ENCODE measurements at places on chromosomes 3 and 15.

DNA sequence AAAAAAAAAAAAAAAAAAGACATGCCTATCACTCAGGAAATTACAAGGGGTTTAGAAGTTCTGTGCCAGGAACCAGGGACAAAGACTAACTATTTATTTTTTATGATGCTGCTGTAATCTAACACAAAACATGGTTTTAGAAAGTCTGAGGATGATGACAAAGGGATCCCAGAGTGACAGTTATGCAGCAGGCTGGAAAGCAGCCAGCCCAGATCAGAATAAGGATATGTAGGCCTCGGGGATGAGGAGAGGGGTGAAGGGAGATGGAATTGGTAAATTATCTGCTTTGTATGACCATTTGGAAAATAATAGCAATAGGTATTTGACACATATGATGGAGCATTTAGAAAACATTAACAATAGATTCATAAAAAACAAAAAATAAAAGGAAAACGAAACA, 34.1 kb upstream of the NMD3 start:
- H3K27ac ChIP-seq, result no peak overlapping the region
- no peaks in the 10 kb centered on the region for H3K4me1 ChIP-seq
- H3K36me3 ChIP-seq, result no peaks in the 10 kb centered on the region
- no peak for DNase-seq

GRCh38 chr3:11140713-11141104, 13.6 kb upstream of the HRH1 start:
- no peak overlapping the region for H3K4me3 ChIP-seq
- DNase-seq, result no peak
- H3K4me1 ChIP-seq, result peaks cover under 1% of the 10 kb centered on the region
- H3K27me3 ChIP-seq, result peaks cover 35% of the 10 kb centered on the region
- no peak overlapping the region for H3K27ac ChIP-seq

DNA sequence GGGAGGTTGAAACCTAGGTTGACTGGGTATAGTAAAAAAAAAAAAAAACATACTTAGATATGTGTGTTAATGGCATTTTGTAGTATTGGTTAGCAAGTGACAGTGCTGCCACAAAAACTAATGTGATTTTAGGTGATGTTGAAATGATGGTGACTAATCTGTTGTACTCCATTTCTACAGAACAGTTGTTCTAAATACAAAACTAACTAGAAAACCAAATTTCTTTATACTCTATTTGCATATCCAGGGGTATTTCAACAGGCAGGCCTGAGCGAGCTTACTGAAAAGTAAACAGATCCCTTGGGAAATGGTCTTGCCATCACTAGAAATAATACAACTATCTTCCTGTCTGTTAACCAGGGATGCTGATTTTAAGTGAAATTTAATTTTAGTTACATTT, 20.5 kb downstream of the TSC22D2 start:
- no peak overlapping the region for H3K4me3 ChIP-seq
- no peaks in the 10 kb centered on the region for H3K27me3 ChIP-seq
- no peak for DNase-seq
- peaks cover 10% of the 10 kb centered on the region for H3K4me1 ChIP-seq

DNA sequence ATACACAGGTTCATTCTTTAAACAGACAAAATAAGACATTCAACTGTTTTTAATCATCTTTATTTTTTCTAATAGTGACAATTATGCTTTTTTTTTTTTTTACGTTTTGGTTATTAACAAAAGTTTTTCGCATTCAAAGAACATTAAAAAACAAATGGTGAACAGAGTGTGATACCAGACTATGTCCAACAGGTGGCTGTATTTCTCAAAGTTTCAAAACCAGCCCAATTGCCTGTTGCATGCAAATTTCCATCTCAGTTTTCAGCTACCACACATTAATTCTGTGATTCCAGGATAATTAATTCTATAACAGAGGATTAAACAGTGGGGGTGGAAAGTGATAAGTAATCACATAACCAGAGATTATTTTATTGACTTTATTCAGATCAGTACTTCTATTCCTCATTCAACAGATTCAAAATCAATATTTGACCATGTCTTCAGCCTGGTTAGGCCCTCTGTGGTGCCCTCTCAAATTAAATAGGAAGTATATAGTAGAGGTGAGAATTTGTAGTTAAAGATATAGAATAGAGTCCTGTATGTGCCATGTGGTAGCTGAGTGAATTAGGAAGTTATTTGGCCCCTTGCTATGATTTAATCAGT, 122.2 kb upstream of the DCBLD2 start:
- no peak overlapping the region for H3K4me3 ChIP-seq
- H3K4me1 ChIP-seq, result no peaks in the 10 kb centered on the region
- H3K27ac ChIP-seq, result no peak overlapping the region
- no peak for DNase-seq

DNA sequence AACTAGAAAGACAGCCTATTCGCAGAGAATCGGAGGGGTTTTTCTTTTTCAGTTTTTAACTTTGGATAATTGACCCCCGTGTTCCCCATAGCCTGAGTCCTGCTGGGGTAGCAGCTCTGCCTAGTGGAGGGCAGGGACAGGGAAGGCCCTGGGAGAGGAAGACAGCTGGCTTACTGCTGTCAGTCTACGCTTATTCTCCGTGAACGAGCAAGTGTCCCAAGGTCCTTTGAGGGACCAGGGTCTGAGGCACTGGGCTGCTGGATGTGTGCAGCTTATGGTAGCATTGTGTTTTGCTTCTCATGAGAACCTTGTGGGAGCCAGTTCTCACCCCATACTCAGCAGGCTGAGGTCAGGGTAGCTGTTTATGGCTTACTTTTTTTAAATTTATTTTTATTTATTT, 3.0 kb downstream of the LIMD1 start:
- H3K27ac ChIP-seq, result no peak overlapping the region
- peaks cover 3% of the 10 kb centered on the region for H3K36me3 ChIP-seq
- H3K27me3 ChIP-seq, result no peaks in the 10 kb centered on the region

GRCh38 chr15:31027910-31028578, 36.6 kb upstream of the MTMR10 start:
- no peak for DNase-seq
- H3K4me3 ChIP-seq, result no peak overlapping the region
- H3K36me3 ChIP-seq, result no peaks in the 10 kb centered on the region
- no peaks in the 10 kb centered on the region for H3K27me3 ChIP-seq
- peaks cover 32% of the 10 kb centered on the region for H3K4me1 ChIP-seq

GRCh38 chr15:87213626-87214025, 1042.9 kb downstream of the NTRK3 start:
- no peak for DNase-seq
- peaks cover 16% of the 10 kb centered on the region for H3K4me1 ChIP-seq
- no peak overlapping the region for H3K4me3 ChIP-seq

- no peak for DNase-seq
- H3K27ac ChIP-seq, result no peak overlapping the region
Observed at GRCh38 chr3:182905623-182906022, 74.7 kb downstream of the DCUN1D1 start.

GRCh38 chr3:112000966-112001365, 2.2 kb downstream of the TAGLN3 start:
- no peak overlapping the region for H3K4me3 ChIP-seq
- peaks cover 20% of the 10 kb centered on the region for H3K4me1 ChIP-seq
- peaks cover 26% of the 10 kb centered on the region for H3K27me3 ChIP-seq
- no peak for DNase-seq

DNA sequence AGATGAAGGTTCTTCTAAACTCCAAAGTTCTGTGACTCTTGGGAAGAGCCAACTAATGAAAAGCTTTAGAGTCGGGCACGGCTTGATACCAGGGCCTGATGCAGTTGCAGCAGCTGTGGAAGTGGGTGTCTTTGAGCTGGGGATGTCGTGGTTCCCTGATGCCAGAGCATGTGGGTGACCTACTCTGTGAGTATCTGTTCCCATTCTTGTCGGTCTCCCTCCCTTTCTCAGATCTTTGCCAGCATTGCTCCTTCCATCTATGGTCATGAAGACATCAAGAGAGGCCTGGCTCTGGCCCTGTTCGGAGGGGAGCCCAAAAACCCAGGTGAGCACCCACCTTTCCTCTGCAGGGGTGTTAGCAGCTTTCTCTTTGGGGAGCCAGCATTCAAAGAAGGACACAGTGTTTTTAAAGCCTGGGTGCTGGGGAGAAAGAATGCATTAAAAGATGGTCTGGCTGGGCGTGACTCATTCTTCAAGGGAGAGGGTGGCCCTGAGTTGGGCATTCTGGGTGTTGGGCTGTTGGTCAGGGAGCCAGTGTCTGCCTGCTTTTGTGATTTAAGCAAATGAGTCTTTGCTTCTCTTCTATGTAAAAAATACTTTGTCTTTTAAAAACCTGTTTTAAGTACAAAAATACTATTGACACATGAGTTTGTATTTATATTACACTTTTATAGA, 13.2 kb upstream of the PODXL2 start:
- DNase-seq, result no peak
- no peaks in the 10 kb centered on the region for H3K4me1 ChIP-seq
- no peak overlapping the region for H3K27ac ChIP-seq
- no peak overlapping the region for H3K4me3 ChIP-seq

- no peak overlapping the region for H3K4me3 ChIP-seq
- H3K27me3 ChIP-seq, result no peaks in the 10 kb centered on the region
- H3K4me1 ChIP-seq, result peaks cover 31% of the 10 kb centered on the region
- no peak for DNase-seq
Observed at GRCh38 chr3:172107403-172107802, 68.0 kb downstream of the FNDC3B start.

- no peak overlapping the region for H3K27ac ChIP-seq
- no peak overlapping the region for H3K4me3 ChIP-seq
- no peak for DNase-seq
- no peaks in the 10 kb centered on the region for H3K4me1 ChIP-seq
Observed at GRCh38 chr3:87765256-87765655, 293.5 kb downstream of the CGGBP1 start.

GRCh38 chr3:169171739-169172138, 491.8 kb downstream of the MECOM start:
- no peaks in the 10 kb centered on the region for H3K27me3 ChIP-seq
- H3K4me1 ChIP-seq, result peaks cover 9% of the 10 kb centered on the region
- no peaks in the 10 kb centered on the region for H3K36me3 ChIP-seq
- H3K4me3 ChIP-seq, result no peak overlapping the region
- DNase-seq, result no peak

DNA sequence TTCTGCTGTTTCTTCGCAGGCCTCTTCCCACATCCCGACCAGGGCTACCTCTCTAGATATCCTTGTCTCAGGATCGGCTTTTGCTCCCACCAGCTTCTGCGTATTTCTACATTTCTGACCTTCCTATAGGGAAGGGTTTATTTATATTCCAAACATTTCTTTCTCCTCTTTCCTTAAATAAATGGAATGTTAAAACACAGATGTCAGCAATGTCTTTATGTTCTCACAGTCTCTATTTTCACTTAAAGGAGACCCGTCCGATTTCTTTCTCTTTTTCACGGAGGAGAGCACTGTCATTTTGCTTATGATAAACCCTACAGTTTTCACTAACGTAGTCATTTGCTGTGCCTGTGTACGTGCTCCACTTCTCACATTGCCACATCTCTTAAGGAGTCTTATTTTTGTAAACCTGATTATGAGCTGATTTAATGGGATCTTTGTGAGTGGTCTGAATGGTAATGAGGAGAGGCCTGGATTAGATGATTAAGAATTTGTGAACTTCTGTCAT, 630 bp downstream of the KIF15 start:
- peaks cover 47% of the 10 kb centered on the region for H3K36me3 ChIP-seq
- H3K27me3 ChIP-seq, result no peaks in the 10 kb centered on the region
- peak overlapping the region; percentile 82 for H3K4me3 ChIP-seq

- DNase-seq, result no peak
- H3K27me3 ChIP-seq, result no peaks in the 10 kb centered on the region
- H3K27ac ChIP-seq, result no peak overlapping the region
- peaks cover 3% of the 10 kb centered on the region for H3K36me3 ChIP-seq
Observed at GRCh38 chr3:188170461-188171459, 16.8 kb downstream of the LPP start.

GRCh38 chr3:67289626-67290025, 291.5 kb downstream of the KBTBD8 start:
- DNase-seq, result no peak
- no peaks in the 10 kb centered on the region for H3K36me3 ChIP-seq
- H3K4me1 ChIP-seq, result no peaks in the 10 kb centered on the region
- H3K27me3 ChIP-seq, result no peaks in the 10 kb centered on the region
- no peak overlapping the region for H3K27ac ChIP-seq

DNA sequence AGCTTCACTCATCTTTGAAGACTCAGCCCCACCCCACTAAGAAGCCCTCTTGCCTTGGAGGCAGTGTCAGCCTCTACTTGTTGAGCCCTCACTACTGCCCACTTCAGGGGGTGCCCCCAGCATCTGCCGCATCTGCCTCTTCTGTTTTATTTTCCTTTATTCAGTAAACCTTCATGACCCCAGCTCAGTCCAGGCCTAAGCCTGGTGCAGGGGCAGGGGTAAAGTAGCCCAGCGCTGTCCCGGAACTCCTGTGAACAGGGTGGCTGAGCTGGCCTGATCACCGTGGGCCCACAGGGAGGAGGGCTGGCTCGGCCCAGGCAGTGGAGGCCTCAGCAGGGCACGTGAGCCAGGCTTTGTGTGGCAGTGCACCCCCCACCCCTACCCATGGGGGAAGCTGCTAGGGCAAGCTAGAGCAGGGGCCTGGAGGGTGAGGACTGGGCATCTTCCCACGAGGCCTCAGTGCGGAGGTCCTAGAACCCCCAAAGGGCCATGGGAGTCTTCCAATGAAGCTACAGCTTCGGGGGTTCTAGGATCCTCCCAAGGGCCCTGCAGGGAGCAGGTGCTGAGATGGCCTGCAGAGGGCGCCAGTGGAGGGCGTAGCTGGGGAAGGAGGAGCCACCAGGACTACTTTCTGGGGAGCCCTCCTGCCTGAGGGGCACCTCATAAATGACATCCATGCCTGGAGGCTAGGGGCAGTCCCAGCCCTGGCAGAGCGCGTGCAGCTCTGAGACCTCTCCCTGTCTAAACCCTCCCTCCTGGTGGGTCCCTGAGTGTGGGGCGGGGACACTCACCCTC, 36.0 kb downstream of the TSPAN3 start:
- H3K27ac ChIP-seq, result peak overlapping the region; percentile 25
- H3K4me1 ChIP-seq, result peaks cover 2% of the 10 kb centered on the region
- peak; percentile 47 for DNase-seq
- H3K36me3 ChIP-seq, result peaks cover 14% of the 10 kb centered on the region

GRCh38 chr3:192422321-192422996, 304.9 kb downstream of the FGF12 start:
- no peak for DNase-seq
- no peak overlapping the region for H3K27ac ChIP-seq
- peaks cover 12% of the 10 kb centered on the region for H3K4me1 ChIP-seq
- peaks cover 4% of the 10 kb centered on the region for H3K27me3 ChIP-seq
- no peak overlapping the region for H3K4me3 ChIP-seq

GRCh38 chr3:143832433-143832832, 15.8 kb downstream of the SLC9A9 start:
- no peak overlapping the region for H3K27ac ChIP-seq
- peaks cover 20% of the 10 kb centered on the region for H3K4me1 ChIP-seq
- no peaks in the 10 kb centered on the region for H3K36me3 ChIP-seq
- peaks cover 3% of the 10 kb centered on the region for H3K27me3 ChIP-seq
- H3K4me3 ChIP-seq, result no peak overlapping the region
